Astrocyte of the spinal cord (primary cell): ENCODE measurements at places on chromosomes 3 and 15.

DNA sequence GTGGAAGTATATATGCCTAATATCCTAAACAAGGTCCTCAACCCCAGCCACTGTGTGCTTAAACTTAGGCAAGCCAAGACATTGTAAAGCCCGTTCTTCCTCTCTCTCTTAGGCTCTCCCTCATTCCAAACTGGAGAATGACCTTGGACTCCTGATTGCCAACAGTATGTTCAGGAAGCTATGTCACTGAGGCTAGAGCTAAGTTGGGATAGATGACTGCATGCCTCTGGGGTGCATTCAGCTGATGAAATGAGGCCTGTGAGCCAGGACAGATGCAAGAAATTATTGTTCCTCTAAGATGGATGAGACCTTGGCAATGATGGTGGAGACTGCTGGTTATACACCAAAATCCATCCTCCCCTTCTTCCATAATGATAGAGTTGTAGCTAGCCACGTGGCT lies 27.9 kb upstream of the TBC1D21 start:
- DNase-seq, result no peak

GRCh38 chr3:49013738-49014660 lies 4.4 kb downstream of the DALRD3 start:
- no peak for DNase-seq

DNA sequence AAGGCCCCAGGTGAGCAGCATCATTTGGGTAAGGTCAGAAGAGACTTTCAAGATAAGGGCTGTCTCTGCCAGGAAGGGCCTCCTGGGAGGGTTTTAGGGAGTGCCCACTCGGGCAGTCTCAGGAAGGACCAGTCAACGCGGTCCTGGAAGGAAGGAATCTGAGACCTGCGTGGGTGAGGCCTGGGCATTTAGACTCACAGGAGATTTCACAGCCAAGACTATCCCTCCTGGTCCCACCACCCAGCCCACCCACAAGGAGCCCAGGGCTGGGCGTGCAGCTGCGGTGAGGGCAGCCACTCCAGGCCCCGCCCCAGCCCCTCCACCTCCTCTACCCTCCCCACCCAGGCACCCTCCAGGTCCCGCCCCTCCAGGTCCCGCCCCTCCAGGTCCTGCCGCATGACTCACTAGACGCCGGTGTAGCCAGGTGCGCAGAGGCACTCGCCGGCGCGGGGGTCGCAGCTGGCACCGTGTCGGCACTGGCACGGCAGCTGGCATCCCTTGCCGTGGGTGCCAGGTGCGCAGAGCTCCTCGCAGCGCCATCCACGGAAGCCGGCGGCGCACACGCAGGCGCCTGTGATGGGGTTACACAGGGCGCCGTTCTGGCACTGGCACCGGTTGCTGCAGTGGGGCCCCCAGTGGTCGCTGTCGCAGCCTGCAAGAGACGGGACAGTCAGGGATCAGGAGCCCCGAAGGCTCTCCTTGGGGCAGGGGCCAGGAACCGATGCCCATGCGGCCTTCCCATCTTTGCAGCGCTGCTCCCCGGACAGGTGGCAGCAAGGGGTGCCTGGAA lies 112.7 kb downstream of the RAB11A start:
- DNase-seq, result no peak

- DNase-seq, result no peak
These were observed 81.1 kb downstream of the SOX14 start for GRCh38 chr3:137845194-137845593.

DNA sequence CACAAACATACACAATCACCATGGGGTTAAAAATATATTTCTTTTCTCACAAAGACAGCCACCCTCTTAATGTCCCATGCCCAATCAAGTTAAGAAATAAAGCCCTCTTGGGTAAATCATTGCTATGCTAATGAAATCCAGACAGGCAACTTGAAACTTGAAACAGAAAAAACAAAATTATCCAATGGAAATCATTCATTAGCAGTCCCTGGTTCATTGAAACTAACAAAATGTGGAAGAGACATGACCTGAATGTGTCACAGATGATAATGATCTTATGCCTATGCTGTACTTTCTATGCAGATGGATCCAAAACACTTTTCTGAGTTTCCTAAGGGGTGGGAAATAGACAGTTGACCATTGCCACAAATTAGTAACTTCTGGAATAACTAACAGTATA lies 983.7 kb downstream of the MCTP2 start:
- DNase-seq, result no peak
